Naive thymus-derived CD8-positive, alpha-beta T cell (primary cell): ENCODE measurements at places on chromosomes 5 and 9.

- no peak for DNase-seq
These were observed 691 bp downstream of the DMXL1 start for GRCh38 chr5:119071561-119071995.

- DNase-seq = no peak
These were observed 33.2 kb downstream of the TTLL11 start for GRCh38 chr9:122059955-122060324.

GRCh38 chr9:130501639-130502038 lies 56.9 kb downstream of the ASS1 start:
- DNase-seq = no peak

DNA sequence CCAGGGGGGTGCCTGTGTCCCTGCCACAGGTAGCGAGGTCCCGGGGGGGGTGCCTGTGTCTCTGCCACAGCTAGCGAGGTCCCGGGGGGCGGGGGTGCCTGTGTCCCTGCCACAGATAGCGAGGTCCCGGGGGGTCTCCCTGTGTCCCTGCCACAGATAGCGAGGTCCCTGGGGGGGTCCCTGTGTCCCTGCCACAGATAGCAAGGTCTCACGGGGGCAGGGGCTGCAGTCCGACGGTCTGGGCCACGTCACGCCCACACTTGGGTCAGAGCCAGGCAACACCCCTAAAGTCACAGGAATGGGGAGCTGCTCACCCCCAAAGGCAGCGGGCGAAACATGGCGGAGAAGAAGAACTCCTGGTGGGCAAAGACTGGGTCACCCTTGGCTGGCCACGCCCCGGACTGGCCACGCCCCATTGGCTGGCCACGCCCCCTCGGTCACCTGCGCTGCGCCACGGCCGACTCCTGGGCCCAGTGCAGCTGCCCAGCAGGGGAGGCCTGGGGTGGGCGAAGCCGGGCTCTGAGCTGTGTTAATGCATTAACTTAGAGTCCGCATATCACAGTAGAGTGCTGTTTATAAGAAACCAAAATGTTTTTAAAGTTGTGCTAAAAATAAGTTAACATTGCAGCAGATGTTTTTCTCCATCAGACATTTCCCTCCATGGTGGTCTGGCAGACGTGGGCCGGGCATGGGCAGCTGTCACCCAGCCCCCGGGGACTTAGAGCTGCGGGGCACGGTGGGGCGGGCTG lies 7.0 kb downstream of the NOXA1 start:
- DNase-seq = peak; percentile 50

DNA sequence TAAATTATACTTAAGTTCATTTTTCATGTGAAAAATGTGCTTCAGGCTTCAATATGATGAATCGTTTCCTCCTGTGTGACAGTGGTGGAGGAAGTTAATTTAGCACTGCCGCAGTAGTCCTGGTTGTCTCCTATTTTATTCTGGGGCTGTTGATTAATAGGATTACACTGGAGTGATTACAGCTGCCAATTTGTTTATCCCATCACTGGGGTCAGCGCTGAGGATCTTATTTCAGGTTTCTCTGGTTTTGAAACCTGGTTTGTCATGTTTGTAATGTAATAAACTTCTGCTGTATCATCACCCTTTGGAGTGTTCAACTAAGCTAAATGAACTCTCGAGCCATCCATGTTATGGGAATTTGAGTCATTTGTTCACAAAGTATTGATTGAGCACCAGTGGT lies 241.7 kb upstream of the KCNN2 start:
- DNase-seq = no peak

DNA sequence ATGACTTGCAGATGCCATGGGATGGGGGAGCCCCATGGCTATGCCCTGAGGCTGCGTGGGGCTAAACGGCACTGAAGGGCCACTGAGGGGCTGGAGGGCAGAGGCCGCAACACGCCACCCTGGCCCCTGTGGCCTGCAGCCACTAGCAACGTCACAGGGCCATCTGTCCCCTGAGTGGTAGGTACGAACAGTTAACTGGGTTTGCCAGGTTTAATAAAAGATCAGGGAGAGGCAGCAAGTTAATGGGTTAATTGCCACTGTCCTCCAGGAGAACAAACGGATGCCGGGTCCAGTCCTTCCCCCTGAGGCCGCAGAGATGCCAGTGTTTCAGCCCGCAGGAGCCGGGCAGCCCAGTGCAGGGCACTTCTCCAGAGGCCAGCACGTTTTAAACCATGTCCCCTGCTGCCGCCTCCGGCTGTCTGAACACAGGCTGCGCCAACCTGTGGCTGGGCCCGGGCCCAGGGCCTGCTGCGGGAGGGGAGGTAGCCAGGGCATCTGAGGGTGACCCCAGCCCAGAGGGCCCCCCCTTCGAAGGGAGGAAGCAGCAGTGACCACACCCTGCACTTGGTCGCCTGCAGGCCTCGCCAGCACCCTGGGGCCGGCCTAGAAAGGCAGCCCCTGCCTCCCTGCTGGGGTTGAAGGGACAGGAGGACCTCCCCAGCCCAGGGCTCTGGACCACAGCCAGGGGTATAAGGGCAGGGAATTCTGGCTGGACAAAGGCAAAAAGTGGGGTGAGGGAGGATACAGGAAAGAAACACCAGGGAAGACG lies 227.3 kb downstream of the FANCC start:
- DNase-seq = no peak

DNA sequence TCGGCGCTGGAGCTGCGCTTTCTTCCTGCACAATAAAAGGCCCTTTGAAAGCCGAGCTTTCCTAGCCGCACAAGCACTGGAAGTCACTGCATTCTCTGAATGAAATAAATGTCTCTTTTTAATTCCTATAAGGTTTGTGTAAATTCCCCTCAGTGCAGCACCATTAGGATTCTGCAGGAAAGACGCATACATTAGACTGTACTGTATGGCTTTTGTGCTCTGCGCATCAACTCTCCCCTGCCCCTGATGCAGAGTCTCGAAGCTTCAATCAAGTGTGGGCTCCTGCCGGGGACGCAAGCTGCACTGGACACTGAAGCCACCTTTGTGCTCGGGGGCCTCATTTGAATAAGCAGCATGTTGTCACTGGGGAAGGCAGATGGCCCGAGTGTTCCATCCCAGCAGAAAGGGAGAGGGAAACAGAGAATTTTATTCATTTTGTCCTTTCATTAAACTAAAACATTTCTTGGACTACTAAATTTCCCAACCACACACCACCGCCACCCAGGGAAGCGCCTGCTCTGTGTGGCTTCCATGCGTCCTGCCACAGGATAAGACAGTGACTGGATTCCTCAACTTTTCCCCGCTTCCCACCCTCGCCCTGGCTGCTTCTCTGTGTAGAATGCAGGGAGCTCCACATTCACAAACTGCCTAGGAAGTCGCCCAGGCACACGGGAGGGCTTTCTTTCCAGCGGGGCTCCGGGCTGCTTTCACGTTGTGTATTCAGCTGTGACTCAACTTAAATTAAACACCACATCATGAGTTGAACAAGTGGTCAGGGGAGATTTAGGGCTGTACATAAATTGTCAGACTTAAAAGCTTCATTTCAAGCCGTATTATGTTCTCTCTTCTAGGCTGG lies 635.4 kb downstream of the IRX1 start:
- no peak for DNase-seq

- no peak for DNase-seq
These were observed 66.8 kb upstream of the CXCL14 start for GRCh38 chr5:135645336-135646180.

GRCh38 chr5:173742432-173742816 lies 126.0 kb upstream of the BOD1 start:
- no peak for DNase-seq

GRCh38 chr9:69609156-69609555 lies 63.0 kb downstream of the APBA1 start:
- DNase-seq = no peak

DNA sequence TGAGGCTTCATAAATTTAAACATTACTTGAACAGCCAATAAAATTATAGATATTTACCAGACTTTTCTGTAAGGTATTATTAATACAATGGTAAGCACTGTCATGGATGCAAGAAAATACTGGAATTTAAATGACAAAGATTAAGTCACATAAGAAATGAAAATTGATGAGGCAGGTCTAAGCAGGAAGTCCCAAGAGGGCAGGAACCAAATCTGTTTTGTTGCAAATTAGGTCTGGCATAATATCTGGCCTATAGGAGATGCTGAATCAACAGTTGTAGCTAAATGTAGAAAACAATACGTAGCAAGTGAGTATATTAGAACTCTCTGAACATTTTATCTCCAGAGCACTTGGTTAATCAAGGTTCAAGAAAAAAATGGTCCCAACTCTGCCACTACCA lies 142.5 kb downstream of the EBF1 start:
- DNase-seq = no peak

GRCh38 chr9:108363311-108363710 lies 492.5 kb downstream of the ACTL7B start:
- no peak for DNase-seq

DNA sequence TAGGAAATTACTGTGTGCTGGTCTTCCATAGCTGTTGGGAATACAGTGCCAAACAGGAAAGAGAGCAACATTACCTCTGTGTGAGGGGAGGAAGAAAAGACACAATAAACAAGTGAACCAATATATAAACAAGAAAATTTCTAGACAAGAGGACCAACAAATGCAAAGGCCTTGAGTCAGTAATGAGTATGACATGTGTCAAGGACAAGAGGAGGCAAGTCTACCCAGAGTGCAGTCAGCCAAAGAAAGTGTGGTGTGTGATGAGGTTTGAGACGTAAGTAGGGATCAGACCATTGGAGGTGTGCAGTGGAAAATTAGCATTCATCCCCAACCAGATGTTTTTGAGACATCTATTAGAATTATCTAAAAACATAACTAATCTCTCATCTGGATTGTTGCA lies 69.5 kb upstream of the CDH6 start:
- DNase-seq = no peak

GRCh38 chr9:106890608-106891007 lies 27.6 kb downstream of the ZNF462 start:
- no peak for DNase-seq

DNA sequence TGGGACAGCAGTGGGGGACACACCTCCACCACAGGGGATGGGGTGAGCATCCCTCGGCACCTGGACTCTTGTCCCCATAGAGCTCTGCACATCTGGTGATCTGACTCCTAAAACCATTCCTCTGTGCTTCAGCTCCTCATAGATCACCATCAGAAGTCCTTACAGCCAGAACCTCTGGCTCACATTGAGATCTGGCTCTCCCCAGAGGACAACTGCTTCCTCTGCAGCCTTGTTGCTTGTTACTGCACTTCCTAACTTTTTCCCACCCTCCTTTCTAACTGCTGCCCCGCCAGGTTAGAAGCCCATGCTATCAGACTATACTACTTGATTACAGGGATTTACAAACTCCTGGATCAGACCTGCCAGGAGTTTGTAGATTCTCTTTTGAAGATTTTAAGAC lies 64.5 kb downstream of the ARSB start:
- no peak for DNase-seq

GRCh38 chr9:137388589-137389427 lies 34.2 kb downstream of the EXD3 start:
- DNase-seq = no peak

- no peak for DNase-seq
These were observed 14.5 kb upstream of the TGFBI start for GRCh38 chr5:136014049-136015002.

DNA sequence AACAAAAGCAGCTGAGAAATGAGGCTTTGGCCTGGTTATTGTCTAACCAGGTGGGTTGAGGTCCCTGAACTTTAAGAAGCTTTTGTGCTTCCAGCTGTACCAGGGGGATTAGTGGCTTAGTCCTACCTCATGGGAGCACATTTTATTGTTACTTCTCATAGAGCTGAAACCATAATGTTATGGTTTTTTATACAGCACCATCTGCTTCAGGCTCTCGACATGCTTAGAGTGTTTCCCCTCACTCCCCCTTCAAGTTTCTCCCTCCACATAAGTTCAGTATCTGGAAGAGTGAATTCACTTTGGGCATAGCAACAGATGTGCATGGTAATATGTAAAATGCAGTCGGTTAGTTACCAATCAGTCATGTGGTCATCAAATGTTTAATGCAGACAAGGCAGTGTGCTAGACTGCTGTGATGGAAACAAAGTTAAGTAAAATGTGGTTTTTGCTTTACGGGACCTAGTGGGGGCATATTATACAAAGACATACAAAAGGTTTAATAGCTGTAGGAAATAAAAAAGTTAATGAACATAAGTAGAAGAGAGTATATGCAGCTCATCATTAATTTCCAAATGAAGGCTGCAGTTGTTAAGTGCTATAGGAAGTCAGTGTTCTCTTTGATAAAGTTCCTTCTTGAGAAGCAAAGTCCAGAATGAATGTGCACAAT lies 95.9 kb upstream of the SPRY4 start:
- no peak for DNase-seq

GRCh38 chr9:128714586-128715435 lies 9.1 kb downstream of the ZDHHC12 start:
- DNase-seq = no peak

GRCh38 chr9:34884747-34885189 lies 73.3 kb upstream of the PHF24 start:
- no peak for DNase-seq

DNA sequence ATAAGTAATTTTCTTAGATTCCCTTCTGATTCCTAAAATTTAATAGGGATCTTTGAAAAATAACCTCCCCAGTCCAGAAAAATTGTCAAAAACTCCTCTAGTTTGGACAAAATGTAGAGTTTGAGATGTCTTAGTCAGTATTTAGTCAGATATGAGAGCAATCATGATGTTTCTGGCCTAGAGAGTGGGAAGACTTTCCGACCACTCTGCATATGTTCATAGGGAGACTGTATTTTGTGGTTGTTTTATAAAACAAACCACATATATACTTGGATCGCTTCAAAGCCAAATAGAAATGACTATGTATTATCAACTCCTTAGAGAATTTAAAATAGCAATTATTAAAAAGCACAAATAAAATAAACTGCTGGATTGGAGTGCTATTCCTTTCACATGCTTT lies 15.8 kb downstream of the ZFAND5 start:
- DNase-seq = no peak

- DNase-seq = no peak
These were observed 19.5 kb downstream of the CXXC5 start for GRCh38 chr5:139667730-139668063.

- no peak for DNase-seq
These were observed 63.3 kb upstream of the SLCO6A1 start for GRCh38 chr5:102561894-102562760.

GRCh38 chr5:124064956-124065355 lies 553.0 kb downstream of the CSNK1G3 start:
- no peak for DNase-seq
